Stimulated activated CD4-positive, alpha-beta T cell treated with anti-CD3 and anti-CD28 coated beads, Interleukin-2, amount 100 ng/mL, for 24 hours (primary cell): ENCODE measurements at places on chromosomes 3 and 15.

DNA sequence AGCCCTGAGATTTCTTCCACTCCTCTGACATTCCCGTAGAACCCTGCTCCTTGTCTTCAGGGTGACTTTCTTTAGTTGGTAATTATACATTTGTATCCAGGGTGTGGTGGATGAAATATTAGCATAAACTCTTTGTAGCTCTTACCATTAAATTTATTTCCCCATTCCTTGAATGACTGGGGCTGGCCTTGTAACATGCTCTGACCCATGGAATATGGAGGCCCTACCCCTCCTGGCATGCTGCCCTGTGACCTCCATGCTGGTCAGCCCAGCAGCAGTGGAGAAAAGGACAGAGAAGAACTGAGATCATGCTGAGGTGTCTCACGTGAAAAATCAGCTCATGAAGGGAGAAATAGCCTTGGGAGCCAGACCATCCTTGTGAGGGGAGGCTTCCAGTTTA lies 96.1 kb upstream of the PROK2 start:
- no peak for DNase-seq

GRCh38 chr15:90038632-90039095 lies 37.5 kb downstream of the ZNF710 start:
- no peak for DNase-seq

GRCh38 chr3:177831361-177831760 lies 634.1 kb upstream of the TBL1XR1 start:
- DNase-seq: no peak

DNA sequence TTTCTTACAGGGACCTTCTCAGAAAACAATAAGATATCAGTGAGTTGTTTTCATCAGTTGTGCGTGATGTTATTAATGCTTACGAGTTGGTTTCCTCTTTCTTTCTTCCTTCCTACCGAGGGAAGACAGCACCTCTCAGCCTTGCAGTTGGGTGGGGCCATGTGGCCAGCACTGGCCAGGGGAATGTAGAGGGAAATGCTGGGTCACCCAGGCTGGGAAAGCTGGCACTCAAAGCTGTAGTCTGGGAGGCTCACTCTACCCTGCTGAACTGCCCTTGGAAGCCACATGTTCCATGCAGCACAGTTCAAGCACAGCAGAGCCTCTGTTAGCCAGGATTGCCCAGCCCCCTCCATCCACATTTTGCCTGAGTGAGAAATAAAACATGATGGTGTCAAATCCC lies 10.1 kb upstream of the CHCHD6 start:
- DNase-seq: no peak

DNA sequence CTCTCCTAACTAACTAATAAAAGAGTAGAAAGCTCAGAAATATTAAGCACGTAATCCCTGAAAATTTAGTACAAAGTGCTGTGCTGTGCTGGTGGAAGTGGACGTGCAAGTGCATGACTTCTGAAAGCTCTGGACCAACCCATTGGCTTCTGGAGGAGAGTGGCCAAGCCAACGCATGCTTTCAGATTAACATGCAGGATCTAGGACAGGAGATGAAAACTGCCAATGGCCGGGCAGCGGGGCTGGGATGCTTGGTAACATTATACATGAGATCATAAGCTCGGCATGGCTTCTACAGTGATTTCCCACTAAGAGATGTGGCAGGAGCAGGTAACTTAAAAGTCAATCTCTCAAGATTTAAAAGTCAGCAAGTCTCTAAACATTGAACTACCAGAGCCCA lies 170.8 kb upstream of the SNTN start:
- DNase-seq: no peak

DNA sequence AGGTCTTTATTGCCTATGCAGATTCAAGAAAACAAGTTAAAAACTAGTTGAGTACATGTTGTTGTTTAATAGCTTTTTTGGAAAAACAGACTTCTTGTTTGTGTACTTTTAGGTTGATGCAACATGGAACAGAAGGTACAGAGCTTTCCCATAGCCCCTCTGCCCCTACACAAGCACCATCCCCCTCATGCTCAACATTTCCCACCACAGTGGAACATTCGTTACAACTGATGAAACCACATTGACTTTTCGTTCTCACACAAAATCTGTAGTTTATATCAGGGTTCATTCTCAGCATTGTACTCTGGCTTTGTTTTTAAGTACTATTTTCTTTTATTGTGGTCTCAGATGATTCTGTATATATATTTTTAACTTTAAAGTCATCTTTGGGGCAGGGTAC lies 1054.6 kb downstream of the NTRK3 start:
- no peak for DNase-seq

DNA sequence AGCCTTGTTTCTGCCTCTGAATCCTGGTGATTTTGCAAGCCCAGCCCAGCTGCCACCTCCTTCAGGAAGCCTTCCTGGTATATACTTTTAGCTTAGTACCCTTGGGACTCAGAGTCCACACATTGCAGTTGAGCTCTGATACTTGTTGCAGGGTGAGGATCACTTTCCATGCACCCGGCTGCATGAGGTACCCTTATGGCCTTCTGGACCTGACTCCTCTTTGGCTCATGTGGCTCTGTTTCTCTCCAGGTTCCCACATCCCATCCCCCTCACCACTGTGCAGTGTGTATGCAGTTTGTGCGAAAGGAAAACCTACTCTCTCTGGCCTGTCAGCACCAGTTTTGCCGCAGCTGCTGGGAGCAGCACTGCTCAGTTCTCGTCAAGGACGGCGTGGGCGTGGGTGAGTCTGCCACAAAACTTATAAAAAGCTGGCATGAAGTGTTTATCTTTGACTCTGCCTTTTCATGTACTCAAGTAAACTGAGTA lies 23.1 kb upstream of the P4HTM start:
- peak; percentile 47 for DNase-seq

DNA sequence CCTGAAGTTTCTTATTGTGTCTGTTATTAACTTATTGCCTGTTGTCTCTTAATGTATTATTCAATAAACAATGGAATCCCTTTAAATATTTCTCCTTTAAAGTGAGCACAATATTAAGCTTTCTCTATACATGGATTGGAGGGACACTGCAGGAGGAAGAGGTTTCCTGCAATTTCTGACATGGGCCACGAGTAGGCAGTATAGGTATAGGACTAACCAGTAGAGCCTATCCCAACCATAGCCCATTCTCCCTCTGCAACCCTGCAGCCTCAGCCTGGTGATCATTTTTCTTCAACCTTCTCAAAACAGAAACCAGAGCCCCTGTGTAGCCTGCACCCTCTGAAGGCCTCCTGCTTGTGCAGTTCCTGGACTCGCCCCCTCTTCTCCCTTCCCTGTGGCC lies 124.8 kb downstream of the NEK10 start:
- no peak for DNase-seq

- DNase-seq: no peak
Measured at GRCh38 chr3:73504239-73504638, 120.5 kb downstream of the PDZRN3 start.

- peak; percentile 26 for DNase-seq
Measured at GRCh38 chr3:143433787-143434378, 314.3 kb downstream of the CHST2 start.

GRCh38 chr15:58457466-58457965 lies 25.7 kb downstream of the LIPC start:
- DNase-seq: peak; percentile 42

DNA sequence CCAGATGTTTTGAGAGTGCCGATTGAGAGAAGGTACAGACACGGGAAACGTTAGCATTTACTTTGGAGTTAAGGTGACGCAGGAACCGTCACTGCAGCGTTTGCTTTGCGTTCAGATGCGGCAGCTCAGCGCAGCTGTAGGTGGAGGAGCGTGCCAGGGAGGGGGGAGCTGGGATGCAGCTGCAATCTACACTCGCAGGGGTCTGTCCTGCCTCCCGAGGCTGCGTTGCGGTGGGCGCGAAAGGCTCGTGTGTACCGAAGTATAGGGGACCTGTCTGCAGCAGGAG lies 425 bp upstream of the FYTTD1 start:
- DNase-seq: peak; percentile 67

DNA sequence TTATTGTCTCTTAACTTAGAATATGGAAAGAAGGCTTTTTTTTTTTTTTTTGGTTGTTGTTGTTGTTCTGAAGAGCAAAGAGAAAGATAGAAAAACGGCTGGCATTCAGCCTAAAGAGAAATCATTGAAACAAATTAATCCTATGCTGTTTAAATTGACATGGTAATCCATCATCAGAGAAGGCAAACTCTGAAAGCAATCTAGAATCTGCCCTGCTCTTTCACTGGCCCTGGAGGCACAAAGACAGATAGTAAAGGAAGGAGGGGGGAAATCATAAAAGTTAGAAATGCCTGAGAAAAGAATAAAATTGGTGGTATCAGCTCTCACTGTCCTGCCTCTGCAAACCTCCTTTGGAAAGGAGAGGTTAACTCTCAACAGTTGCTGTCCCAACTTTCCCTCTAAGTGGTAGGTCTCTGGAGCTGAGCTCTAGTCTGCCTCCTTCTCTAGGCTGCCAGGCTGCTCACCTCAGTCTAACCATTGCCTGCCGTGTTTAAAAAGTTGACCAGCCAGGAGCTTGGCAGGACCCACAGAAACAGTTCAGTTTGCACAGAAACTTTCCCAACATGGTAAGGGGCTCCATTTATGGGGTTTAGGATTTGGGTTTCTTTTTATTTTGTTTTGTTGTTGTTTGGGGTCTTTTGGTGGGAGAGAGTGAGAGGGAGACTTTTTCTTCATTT lies 13.4 kb upstream of the NR2F2 start:
- no peak for DNase-seq

- no peak for DNase-seq
Measured at GRCh38 chr3:103767635-103768034, 1332.8 kb downstream of the ZPLD1 start.

DNA sequence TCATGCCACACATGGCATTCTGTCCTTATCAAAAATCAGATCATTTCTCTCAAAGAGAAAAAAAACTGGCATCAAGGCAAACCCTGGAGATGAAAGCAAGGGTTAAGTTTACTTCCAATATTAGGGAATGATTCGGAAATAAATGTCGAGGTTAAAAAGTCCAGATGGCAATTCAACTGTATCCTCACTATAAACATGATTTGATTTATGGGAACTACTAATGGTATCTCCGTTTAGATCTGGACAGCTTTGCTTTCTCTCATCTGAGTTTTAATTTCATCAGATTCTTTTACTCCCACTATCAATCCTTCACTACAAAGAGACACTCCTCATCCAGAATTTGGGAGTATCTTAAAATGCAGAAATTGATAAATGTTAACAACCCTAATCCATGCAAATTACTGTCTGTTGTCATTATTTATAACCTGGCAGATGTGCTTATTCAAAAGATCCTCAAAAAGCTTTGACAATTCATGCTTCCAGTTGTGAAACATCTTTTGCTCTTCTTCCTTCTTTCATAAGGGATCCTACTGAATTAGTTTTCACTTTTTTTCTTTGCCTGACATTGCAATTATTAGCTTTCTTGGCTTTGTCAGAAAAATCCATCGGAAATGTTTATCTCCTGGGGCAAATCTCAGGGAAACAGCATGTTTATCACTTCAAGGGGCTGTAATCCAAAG lies 903.2 kb downstream of the MCTP2 start:
- no peak for DNase-seq

DNA sequence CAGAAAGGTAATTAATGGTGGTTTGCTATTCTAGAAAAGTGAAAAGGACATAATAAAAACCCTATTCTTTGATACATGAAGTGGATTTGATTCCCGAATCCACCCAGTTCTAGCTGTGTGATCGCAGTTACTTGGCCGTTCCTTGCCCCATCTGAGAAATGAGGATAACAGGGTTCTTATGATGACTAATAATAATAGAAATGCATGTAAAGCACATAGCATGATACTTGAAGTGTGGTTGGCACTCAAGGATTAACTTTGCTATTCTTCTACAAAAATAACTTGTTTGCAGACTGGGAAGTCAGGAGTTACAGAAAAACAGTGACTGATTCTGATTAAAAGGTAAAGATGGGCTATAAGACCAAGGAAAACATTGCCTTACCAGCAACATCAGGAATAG lies 26.8 kb downstream of the PARL start:
- DNase-seq: no peak

DNA sequence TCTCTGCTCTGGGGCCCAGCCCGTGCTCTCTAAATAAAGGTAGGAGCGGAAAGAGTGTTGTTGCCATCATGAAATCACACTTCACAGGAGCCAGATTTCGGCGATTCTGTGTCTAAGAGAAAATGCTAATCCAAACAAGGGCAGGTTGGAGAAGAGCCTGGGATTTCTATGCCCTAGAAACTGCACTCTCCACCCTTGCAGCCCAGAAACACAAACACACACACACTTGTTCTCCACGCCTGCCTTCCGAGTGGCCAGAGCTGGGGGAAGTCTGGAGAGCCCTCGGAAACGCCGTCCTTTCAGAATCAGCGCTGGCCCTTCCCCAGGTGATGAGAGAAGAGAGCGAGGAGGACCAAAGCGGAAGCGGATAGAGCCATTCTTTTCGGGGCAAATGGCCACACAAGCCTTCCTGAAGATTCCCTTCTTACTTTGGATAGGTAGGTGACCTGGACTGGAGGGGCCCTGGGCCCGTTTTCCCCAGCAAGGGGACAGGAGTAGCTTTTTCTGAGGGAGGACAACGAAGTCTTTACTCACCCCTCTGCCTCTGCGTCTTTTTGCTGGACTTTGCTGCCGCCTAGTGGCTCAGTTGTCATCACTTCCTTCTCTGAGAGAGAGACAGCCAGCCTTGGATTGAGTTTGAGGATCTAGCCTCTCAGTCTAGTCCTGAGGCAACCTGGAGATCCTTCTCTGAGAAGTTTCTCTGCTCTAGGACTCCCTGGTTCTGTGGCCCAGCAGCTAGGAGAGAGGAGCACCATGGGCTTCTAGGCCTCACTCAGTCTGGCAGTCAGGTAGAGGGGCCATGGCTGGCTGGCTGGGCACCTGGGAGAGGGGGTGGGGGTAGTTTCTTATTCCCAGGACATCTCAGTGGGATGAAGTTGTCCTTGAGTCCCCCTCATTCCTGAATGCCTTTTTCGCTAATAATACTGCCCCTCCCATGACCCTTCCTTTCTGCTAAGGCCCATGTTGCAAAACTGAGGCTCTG lies 37.7 kb downstream of the SENP8 start:
- DNase-seq: peak; percentile 86

DNA sequence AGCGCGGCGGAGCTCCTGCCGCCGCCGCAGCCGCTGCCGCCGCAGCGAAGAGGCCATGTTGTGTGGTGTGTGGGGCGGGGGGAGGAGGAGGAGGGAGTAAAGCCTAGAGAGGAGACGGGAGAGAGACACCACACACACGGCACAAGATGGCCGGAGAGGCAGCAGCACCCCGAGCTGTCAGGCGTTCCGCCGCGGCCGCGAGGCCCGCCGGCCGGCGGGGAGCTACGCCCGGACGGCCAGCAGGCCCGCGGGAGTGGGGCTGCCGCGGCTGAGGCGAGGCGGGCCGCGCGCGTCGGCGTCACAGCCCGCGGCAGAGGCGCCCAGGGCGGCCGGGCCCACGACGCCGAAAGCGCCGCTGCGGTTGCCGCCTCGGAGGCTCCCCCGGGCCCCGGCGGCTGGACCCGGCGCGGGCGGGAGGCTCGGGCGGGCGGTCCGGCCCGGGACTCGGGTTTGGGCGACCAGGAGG lies 17.4 kb upstream of the CHD2 start:
- DNase-seq: no peak

DNA sequence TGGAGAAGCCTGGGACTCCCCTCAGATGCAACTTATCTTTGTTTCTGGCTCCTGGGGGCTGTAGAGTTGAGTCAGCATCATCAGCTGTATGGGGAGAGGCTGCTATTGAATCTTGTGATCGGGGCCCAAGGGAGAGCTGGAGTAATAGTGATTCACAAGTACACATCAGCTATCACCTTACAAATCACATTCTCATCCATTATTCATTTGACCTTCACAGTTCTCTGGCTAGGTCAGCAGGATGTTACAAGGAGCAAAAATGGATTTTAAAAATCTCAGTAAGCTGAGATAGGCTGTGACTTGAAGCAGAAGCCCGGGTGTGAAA lies 175.0 kb downstream of the OPA1 start:
- DNase-seq: no peak
